RKO (cell line): ENCODE measurements at places on chromosomes 11 and 22.

GRCh38 chr11:130403967-130404366 is 24.4 kb downstream of the ADAMTS8 start:
- no peak for DNase-seq

- DNase-seq, result no peak
These were observed 21.9 kb upstream of the MYEOV start for GRCh38 chr11:69272055-69272454.

- DNase-seq, result no peak
These were observed 122.7 kb downstream of the GRIA4 start for GRCh38 chr11:105732611-105733010.

DNA sequence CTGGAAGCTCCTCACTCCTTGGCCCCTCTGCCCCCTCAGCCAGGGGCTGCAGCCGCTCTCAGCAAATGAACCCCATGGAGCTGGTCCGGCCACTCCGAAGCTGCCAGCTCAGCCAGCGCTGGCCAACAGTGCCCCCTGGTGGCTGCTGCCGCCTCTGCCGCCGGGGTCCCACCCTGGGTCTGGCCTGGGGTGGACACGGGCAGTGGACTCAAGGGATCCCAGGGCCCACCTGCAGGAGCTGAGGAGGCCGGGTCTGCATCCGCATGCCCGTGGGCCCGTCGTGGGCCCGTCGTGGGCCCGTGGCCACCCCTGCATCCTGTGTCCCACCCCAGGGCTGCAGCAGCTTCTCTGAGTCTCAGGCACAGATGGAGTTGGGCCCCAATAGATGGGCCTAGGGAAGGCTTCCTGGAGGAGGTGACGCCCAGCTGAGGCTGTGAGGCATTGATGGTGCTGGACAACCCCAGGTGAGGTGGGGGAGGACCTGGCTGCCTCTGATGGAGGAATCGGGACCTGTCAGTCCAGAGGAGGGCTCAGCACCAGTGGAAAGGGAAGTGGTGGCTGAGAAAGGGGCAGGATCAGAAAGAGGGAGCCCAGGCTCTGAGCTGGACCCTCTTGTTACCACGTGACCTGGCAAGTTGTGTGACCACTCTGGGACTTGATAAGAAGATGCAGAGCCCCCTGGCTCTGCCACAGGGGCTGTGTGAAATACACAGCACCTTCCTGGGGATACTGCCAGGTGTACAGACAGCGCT is 522.3 kb downstream of the BRD1 start:
- DNase-seq, result peak; percentile 39

DNA sequence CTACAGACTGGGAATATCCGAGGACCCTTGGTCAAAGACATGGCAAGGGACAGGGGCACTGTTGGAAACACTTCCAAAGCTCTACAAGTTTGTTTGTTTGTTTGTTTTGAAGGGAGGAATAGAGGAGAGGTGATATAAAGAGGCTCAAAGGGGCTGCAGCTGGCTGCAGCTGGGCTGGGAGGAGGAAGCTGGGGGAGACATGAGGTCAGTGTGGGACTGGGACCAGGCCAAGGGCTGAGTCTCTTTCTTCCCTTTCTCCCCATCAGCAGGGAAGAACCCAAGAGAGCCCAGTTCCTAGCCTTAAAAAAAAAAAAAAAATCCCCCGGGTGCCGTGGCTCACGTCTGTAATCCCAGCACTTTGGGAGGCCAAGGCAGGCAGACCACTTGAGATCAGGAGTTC is 5.0 kb downstream of the RHOG start:
- DNase-seq, result no peak

DNA sequence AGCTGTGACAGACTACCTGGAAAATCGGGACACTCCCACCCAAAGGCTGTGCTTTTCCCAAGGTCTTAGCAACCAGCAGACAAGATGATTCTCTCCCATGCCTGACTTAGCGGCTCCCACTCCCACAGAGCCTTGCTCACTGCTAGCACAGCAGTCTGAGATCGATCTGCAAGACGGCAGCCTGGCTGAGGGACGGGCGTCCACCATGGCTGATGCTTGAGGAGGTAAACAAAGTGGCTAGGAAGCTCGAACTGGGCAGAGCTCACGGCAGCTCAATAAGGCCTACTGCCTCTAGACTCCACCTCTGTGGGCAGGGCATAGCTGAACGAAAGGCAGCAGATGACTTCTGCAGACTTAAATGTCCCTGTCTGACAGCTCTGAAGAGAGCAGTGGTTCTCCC is 84.9 kb downstream of the SMCO4 start:
- DNase-seq, result no peak

DNA sequence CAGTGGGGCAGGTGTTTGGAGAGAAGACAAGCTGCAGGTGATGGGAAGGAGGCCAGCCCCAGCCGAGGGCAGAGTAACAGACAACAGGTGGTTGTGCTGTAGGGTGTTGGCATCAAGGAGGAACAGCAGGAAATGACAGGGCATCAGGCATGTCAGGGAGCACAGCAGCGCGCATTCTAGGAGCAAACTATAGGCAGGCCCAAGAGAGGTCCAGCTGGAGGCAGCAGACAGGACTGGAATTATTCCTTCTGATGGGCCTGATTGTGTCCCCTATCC is 13.6 kb downstream of the ADM start:
- no peak for DNase-seq

GRCh38 chr22:48893288-48894063 is 934.2 kb downstream of the BRD1 start:
- DNase-seq, result no peak

DNA sequence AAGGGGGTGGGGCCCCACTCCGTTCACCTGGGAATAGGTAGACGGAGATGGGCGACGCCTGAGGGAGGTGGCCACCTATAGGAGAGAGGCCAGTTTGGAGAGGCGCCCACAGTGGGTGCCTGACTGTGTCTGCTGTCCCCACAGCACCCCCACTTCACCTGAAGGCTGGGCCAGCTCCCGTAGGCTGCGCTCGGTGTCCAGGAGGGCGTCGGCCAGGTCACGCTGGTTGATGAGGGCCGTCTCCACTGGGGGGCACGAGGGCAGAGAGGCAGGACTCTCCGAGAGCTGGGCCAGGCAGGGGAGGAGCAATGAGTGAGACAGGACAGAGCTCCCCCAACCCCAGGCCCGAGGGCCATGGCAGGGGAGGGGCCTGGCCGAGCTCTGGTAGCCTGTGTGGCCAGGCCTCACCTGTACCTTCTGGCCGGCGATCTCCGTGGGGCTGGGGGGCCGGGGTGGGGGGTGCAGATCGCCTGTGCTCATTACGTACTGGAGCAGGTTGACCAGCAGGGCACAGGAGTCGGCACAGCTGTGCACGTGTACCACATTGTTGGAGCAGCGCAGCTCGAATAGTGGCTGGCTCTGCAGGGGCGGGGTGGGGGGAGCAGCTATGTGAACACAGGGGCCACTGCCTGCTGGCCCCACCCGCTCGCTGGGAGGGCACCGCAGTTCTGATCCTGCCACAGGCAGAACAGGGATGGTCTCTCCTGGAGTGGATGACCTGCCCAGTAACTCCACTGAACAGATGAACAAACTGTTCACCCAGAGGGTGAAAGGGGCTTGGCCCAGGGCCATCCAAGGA is 14.7 kb downstream of the ATG2A start:
- DNase-seq, result no peak

- no peak for DNase-seq
These were observed 8.2 kb upstream of the LRP5 start for GRCh38 chr11:68303982-68304780.

GRCh38 chr11:27348340-27348873 is 14.6 kb downstream of the CCDC34 start:
- DNase-seq, result no peak

DNA sequence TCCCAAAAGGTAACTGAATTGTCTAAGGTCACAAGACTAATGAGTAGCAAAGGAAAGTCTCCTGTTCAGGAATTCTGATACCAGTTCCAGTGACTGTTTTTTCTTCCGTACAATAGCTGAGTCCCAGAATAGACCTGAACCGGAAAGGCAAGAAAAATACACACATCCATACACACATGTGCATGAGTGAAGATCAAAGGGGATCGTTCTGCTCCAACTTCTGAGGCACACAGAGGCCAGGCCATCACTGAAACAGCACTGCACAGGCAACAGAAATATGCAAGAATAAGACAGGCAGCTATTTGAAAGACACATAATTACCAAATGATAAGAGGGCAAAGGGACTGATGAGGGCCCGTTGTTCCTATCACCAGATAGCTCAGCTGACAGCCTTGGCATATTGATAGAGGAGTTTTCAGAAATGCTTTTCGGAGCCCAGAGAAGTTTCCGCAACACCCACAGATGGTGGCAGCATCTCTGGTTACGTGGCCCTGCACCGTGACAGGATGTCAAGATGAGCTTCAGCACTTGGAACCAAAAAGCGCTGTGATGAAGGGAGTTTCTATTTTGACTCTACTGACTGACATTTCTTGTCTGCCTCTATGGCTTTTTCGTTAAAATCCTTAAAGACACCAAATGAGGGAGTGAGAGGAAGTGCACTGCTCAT is 280.6 kb downstream of the LARGE1 start:
- no peak for DNase-seq

- no peak for DNase-seq
These were observed 5.9 kb upstream of the PICK1 start for GRCh38 chr22:38051261-38051660.

DNA sequence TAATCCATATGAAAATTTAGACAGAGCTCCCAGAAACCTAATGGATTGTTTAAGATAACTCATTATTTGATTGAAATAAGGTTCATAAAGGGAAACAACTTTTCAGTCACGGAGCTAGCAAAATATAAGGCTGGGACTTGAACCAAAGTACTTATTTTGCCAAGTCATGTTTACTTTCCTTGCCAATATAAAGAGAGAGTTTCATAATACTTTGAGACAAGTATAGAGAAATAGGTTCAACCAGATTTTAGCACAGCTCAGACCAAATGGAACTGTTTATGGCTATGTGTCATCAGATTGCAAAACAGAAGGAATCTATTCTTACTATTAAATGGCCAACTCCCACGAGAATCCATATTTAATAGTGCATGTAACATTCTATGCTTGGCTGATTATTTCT is 1517.5 kb upstream of the TENM4 start:
- no peak for DNase-seq

DNA sequence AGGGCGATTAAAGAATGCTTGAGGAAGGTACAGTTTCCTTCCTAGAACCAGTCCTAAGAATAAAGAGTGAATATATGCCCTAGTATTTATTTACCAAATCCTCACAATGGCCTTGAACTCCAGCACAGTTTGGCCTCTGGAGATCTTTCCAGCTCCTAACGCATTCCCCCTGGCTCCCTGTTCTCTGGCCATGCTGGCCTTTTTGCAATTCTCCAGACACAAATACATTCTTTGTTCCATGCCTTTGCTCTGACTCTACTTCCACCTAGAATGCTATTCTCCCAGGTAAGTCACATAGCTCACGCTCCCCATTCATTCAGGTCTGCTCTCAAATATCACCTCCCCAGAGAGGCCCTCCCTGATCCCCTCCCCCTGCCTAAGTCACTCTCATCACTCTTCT is 3.7 kb upstream of the DGKZ start:
- DNase-seq, result no peak

DNA sequence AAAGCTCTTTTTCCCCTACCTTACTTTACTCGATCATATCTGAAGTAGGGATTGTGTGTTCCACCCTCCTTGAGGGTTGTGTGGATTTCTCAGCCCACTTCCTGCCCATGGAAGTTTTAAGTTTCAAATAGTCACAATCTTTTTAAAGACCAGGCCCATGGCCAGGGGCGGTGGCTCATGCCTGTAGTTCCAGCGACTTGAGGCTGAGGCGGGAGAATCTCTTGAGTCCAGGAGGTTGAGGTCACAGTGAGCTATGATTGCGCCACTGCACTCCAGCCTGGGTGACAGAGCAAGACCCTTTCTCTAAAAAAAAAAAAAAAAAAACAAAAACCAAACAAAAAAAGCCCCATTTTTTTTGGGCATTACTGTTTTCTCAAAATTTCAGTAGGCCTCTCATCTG is 36.3 kb upstream of the LRRC10B start:
- DNase-seq, result no peak

DNA sequence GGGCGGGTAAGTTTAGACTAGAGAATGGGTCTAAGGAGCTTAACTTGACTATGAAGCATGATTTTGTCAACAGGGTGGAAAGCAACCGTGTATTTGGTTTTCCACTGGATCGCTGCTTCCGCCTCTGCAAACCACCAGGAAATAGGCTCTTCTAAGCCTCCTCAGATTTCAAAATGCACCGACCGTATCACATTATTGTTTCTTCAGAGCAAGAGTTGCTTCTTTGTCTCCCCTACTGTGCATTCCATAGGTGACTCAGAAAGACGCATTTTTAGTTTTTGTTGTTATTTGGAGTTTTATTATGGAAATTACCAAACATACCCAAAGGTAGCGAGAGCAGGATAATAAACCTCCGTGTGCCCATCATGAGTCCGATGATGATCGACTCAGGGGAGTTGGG is 64.3 kb upstream of the RASD2 start:
- no peak for DNase-seq

DNA sequence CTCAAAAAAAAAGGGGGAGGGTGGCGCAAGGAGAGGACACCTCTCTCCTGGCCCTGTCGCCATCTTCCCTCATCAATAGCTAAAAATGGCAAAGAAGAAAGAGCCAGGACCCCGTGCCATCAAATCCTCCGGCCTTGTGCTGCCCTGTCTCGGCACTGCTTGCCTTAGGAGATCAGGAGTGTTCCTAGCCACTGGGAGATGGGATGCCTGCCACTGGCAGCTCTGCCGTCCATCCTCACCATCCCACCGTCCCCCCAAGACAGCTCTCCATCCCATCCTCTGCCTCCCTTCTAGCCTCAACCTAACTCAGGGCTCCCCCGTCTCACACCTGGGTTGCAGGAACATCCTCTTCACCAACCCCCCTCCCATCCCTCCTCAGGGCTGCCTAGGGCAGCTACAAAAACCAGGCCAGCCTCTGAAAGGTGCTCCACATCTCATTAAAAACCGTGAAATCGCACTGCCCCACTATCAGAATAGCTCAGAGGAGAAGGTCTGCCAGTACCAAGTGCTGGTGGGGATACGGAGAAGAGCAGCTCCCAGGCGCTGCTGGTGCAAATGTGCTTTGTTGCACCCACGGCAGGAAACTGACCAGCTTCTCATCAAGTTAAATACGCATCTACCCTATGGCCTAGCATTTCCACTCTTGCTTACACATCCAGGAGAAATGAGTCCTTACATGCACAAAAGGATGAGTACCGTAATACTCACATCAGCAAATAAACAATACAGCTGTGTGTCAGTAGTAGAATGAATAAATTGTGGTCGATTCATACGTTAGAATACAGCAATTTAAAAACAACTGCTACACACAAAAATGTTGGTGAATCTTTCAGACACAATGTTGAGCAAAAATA is 31.7 kb upstream of the GCAT start:
- DNase-seq, result peak; percentile 37
